ENCODE measurements at places on chromosomes 4 and X.

- no peak for DNase-seq
These were observed 1112.1 kb downstream of the RPA4 start for GRCh38 chrX:97995834-97996233.

GRCh38 chr4:135508006-135508714 is 1306.6 kb upstream of the PABPC4L start:
- no peak for DNase-seq

- DNase-seq = no peak
These were observed 59.5 kb downstream of the HTRA3 start for GRCh38 chr4:8328866-8329559.

GRCh38 chr4:24260923-24261564 is 323.3 kb downstream of the DHX15 start:
- no peak for DNase-seq

GRCh38 chrX:105468741-105469140 is 248.2 kb upstream of the TEX13A start:
- no peak for DNase-seq

GRCh38 chrX:68920561-68920960 is 91.7 kb downstream of the EFNB1 start:
- no peak for DNase-seq

All from GM19239 (cell line).